Left forelimb (tissue), 1 donor: ENCODE measurements at places on chromosomes 4 and X.

GRCh38 chr4:39970671-39971640, 6.8 kb downstream of the PDS5A start:
- no peak for DNase-seq

DNA sequence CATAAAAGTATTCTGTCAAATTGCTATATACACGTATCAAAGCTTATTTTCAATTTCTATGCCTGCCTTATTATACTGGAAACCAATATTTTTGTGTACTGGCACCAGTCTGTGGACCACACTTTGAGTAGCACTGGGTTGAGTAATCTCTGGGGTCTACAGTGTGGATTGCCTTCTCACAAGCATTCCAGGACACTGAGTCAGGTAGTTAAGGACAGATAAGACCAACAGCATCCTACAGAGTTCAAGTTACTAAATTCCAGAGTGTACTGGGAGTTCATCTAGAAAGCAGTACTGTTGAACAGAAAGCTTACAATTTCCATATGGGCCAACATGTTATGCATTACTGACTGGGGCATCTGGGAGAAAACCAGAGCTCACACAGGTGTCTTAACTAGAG, 61.8 kb downstream of the VMA21 start:
- DNase-seq: no peak

DNA sequence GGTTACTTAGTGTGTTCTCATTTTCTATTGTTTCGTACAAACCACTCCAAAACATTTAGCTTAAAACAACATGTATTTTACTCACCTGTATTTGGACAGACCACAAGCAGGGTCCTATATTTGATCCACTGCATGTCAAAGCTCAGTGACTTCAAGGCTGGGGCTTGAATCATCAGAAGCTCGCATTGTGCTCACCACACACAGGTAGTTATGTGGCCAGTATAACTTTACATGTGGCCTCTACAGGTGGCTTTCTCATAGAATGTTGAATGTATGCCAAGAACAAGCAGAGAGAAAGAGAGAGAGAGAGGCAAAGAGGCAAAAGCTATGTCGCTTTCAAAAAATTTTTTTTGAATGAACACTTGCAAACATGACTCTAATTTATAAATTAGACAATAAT, 107.6 kb downstream of the QRFPR start:
- no peak for DNase-seq

DNA sequence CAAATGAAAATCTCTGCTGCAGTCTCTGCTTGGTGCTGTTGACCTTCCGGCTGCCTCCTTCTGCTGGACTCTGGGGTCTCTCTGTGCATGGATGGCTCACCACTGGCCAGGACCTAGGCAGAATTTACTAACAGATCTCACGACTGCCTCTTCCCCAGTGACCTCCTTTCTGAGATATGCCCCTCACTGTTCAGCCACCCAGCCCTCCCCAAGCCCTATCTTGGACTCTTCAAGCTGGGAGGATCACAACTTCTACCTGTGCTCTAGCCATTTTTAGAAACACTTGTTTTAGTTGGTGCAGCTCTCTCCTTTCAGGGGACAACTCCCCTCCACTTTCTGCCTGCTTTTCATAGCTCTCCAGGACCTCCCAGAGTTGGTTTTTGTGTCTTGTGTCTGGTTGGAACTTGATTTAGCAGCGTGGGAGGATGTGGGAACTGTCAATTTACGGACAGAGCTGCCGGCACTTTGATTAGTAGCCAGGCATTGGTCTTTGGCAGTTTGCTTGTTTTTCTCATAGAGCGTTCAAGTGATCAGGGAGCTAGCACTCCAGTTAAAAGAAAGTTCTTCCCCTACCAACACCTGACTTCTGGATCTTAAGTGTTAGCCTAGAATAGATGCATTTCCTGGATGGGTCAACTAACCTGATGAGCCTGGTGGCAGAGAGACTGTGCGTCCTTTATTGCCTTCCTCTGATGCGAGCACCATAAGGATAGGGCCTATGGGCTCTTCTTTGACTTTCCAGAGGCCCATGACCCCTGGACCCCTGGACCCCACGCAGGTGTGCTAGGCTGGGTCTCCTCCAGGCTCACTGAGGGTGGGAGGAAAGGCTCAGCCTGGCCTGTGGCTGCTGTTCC, 6.5 kb downstream of the RGS12 start:
- DNase-seq: no peak

- no peak for DNase-seq
Measured at GRCh38 chr4:25713812-25714211, 58.2 kb downstream of the SLC34A2 start.

- no peak for DNase-seq
Measured at GRCh38 chr4:15910155-15910940, 28.2 kb downstream of the FGFBP1 start.

DNA sequence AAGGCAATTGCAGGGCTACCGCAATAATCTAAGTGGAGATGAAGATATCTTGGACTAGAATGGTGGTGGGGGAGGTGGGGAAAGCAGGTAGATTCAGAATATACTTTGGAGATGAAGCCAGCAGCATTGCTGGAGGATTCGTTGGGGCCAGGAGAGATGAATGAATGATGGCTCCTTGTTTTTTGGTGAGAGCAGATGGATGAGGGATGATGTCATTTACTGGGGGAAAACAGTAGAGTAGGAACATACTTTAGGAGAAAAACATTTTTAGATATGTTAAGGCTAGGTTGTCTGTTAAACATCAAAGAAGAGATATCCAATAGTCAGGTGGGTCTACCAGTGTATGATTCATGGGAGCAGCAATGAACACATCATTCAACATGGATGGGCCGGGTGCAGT, 5.8 kb downstream of the CCDC110 start:
- no peak for DNase-seq

GRCh38 chrX:122863067-122863466, 321.0 kb upstream of the GRIA3 start:
- no peak for DNase-seq

DNA sequence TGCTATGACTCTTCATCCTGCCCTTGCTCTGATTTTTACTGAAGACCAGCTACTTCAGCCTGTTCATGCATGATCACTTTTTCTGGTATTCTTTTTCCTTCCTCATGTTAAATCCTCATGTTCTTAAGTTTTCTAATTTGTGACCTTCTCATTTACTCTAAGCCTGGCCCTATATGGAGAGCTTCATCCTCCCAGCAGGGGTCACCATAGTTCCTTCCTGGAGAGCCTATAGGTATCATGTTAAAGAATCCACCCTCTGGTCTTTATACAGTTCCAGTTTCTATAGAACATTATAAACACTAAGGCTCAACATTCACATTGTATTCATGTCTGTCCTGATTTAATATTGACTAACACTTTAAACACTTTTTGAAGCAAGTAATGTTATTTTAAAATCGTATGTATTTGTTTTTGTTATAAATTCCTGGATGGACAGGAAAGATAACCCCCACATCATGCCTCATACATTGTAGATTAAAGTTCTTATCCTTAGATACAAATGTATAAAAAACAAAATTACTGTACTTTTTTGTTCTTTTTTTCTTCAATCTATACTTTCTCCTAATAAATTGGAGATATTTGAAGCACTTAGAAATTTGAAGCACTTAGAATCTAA, 53.8 kb upstream of the OTUD4 start:
- no peak for DNase-seq

- no peak for DNase-seq
Measured at GRCh38 chr4:69058410-69059059, 37.7 kb upstream of the UGT2B7 start.

DNA sequence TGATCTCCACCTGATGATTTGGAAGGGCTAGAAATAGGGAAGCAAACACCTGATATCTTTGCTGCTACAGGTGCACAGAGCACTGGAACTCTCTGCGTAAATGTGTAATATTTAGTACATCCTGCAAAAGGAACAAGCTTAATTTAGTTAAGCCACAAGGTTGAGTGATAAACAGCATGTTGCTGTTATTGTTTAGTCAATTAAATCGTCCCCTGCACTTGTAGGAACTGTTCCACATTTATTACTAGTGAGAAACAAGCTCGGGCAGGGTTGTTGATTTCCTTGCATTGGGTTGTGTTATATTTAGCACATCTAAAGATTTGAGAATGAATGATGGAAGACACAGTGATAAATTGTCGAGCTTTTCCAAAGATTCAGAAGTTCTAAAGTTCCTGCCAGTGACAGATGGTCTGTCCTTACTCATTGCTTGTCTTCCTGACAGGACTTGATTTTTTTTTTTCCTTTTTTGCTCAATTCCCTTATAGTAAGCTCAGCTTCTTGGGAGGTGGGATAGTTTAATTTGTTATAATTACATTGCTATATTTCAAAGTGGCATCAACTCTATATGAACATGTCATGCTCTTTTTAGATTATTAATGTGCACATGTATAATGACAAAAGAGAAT, 627.0 kb upstream of the ATOH1 start:
- no peak for DNase-seq

GRCh38 chr4:55768291-55768690, 51.3 kb upstream of the EXOC1L start:
- DNase-seq: no peak

DNA sequence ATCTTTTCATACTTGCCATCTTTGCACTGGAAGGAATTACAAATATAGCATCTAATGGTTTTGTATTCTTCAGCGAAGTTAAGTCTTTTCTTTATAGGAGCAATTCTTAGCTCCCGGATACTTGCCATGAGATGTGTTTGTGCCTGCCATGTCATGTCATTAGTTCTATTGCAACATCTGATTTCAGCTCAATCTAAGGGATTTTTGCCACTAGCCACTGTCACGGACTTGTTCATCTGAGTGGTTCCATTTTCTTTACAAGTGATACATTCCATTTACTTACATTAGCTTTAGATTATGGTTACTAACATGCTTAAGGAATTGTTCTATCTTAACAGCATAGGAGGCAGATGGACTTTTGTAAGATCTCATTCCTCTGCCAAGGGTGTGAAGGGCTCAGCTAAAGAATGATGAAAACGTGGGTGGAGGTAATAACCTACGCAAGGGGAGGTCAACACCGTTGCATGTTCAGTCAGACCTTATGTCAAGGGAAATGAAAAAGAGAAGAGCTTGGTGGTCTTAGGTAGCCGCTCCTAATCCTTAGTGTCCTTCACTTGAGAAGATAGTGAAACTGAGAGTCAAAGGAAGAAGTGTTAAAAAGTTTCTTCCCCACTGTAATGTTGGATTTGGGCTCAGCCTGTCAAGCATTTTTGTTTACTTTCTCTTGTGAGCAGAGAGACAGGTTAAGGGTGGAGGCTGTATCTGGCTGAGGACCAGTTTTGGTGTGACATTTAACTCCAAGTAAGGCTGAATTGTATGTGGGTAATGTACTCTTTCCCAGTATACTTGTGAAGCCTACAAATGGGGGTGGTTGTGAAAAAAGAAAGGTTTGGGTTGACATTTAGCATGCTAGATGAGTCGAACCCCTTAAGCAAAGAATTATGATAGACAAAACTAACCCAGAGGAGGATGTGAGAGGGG, 3.6 kb upstream of the KLHL2 start:
- DNase-seq: no peak

- no peak for DNase-seq
Measured at GRCh38 chrX:105829011-105829410, 6.7 kb downstream of the NRK start.

GRCh38 chr4:184475096-184475461, 729 bp upstream of the IRF2 start:
- peak; percentile 72 for DNase-seq

- DNase-seq: no peak
Measured at GRCh38 chrX:103878466-103879122, 46.5 kb upstream of the RAB9B start.

DNA sequence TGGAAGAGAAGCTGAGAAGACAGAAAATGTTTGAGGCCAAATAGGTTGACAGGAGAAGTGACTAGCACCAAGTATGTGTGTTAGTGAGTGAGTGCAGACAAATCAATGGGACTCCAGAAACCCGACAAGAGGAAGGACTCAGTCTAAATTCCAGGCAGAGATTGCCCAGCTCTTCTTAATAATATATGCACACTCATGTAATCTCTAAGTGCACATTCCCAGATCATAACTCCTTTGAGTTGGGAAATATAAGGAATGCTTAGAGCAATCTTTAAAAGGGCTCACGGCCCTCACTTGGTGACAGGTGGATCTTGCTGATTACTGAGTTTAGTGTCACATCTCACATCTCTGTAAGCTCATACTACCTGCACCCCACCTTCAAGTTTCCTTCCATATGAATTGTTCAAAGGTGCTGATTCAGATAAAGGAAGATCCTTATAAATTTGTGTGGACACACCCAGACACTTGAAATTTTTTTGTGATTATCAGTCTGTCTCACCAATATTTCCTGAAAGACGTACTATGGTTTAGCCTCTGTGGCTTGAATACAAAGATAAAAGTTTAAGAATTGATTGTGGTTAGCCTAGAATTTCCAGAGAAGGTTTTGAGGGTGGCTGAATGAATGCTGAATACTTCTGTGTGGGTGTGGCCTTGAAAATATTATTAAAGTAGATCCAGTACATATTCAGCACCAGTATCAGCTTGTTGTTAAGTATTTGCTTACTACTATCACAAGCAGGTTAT, 205.1 kb upstream of the UGT8 start:
- DNase-seq: no peak

DNA sequence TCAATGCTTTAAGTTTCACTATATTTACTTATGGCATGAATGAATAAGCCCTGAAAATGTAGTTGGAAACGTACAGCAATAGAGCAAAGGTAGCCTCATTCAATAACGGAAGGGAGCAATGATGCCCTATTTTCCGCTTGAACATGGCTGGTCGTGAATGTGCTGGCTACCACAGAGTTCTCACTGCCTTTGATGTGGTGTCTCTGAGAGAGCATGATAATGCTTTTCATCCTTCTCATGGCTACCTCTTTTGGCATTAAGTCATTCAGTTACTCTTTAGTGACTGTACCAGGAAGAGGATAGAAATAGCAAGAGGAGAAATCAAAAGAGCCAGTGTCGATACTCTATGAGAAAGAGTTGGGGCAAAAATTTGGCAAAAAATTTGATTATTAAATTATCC, 308.0 kb downstream of the PPP3CA start:
- DNase-seq: no peak

DNA sequence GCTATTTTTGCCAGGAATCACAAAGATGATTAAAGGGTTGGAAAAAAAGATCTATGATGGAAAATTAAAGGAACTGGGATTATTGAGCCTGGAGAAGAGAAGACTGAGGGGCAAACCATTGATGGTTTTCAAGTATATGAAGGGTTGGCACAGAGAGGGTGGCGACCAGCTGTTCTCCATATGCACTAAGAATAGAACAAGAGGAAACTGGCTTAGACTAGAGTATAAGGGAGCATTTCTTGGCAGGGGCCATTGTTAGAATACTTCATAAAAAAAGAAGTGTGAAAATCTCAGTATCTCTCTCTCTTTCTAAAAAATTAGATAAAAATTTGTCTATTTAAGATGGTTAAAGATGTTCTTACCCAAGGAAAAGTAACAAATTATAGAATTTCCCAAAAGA, 75.1 kb downstream of the NPNT start:
- DNase-seq: no peak

DNA sequence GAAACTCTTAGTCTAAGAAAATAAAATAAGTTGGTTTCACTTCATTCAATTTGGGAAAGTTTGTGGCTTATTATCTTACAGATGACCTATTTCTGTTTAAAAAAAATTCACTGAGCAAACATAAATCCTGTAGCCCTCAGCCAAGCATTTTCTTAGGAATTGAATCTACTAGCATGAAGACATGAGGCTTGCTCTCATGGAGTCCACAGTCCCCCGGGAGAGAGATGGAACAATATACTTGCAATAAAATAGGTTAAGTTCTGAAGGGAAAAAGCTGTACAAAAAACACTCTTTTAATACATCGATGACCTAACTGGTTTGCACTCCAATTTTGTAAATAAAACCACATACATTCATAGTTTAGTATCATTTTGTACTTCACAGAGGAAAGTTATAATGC, 642.6 kb upstream of the FAM241A start:
- no peak for DNase-seq

- no peak for DNase-seq
Measured at GRCh38 chrX:141405486-141405852, 163.2 kb upstream of the SPANXC start.

GRCh38 chr4:154686838-154687237, 57.0 kb upstream of the LRAT start:
- DNase-seq: no peak
